ENCODE measurements at places on chromosomes 6 and 20. TPM values are rescaled to one million over a fixed set of nuclear protein-coding genes. Genes with fewer than 3 reads are reported as not detected.

The LST1 gene
- total RNA-seq = not detected

DNA sequence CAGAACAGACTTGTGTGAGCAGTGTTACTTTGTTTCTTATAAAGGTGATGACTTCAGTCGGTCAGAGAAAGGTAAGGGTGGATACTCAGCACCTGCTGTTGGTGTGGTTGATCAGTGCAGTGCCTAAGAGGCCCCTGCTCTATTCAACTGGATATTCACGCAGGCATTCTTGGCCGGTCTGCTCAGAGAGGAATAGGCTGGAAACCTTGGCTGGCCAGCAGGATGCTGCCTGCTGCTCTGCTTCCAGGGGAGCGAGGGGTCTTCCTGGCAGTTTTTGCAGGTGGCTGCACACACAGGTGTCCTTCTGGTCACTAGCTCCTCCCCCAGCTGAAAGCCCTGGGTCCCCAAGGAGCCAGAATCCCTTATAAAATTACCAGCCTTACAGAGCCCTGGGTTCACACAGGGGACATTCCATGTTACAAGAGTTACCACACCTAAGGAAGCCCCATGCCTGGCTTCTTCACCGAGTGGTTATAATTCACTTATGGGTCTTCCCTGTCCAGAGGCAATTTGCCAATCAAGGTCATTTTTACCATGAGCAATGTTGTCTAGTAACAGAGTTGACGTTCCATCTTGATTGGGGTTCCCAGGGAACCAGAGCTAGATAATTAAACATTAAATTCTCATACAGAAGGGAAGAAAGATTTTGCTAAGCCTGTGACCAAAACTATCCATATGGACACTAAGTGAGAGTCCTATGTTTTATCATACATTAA, 16.4 kb downstream of the SYNJ2 start:
- H3K27ac ChIP-seq = no peak overlapping the region
- no peaks in the 10 kb centered on the region for H3K36me3 ChIP-seq
- no peaks in the 10 kb centered on the region for H3K27me3 ChIP-seq
- no peak for DNase-seq
- H3K4me1 ChIP-seq = peaks cover 31% of the 10 kb centered on the region

- no peak overlapping the region for H3K4me3 ChIP-seq
- no peak overlapping the region for H3K27ac ChIP-seq
- H3K27me3 ChIP-seq = no peaks in the 10 kb centered on the region
- no peaks in the 10 kb centered on the region for H3K4me1 ChIP-seq
- no peak for DNase-seq
- no peaks in the 10 kb centered on the region for H3K36me3 ChIP-seq
These were observed 45.5 kb downstream of the PDE10A start for GRCh38 chr6:165617528-165617927.

GRCh38 chr20:36441416-36441815, 99.9 kb upstream of the MYL9 start:
- H3K4me1 ChIP-seq = no peaks in the 10 kb centered on the region
- H3K27me3 ChIP-seq = 0 out of 2 replicates have a peak, but pooled peaks cover 4% of the 10 kb centered on the region
- no peak overlapping the region for H3K27ac ChIP-seq
- no peak for DNase-seq

GRCh38 chr6:18488004-18488403, 100.9 kb downstream of the RNF144B start:
- H3K36me3 ChIP-seq = no peaks in the 10 kb centered on the region
- H3K4me3 ChIP-seq = no peak overlapping the region
- H3K27ac ChIP-seq = no peak overlapping the region
- H3K4me1 ChIP-seq = peaks cover 8% of the 10 kb centered on the region

DNA sequence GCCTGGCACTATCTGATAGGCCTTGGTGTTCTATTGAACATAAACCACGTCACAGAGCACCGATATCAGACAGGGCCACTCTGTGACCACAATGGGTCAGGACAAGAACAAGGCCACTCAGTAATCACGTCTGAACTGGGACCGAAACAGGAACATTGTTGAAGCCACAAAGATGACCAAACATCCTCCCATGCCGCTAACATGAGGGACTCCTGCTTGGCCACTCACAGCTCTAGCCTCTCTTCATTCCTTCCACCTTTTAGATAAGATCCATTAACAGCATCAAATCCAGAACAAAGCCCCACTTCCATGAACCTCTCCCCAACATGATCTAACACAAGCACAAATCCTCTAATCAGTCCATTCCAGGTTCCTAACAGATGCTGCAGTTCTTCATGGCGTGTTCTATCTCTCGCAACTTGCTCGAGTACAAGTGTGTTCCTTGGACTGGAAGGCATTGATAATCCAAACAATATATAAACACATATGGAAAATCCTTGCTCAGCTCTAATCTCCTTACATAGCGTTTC, 7.4 kb downstream of the SIRT5 start:
- no peak overlapping the region for H3K27ac ChIP-seq
- H3K4me1 ChIP-seq = no peaks in the 10 kb centered on the region
- no peak overlapping the region for H3K4me3 ChIP-seq
- no peak for DNase-seq
- H3K36me3 ChIP-seq = no peaks in the 10 kb centered on the region
